NB4 (cell line): ENCODE measurements at places on chromosomes 7 and 10.

DNA sequence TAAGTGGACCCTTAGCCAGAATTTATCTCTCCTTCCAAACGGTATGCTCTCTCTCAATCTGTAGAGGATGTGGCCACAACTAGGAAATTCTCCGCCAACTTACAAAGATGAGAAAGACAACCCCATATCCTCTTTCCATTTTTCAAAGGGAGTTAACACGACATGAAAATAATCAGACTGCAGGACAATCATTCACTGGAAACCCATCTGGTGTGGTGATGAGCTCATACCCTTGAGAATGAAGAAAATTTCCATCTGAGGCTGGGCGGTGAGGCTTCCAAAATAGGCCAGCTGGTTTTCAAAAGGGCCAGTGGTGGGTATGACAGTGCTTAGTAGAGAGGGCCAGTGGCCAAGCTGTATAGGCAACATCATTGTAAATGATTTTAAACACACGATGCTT lies 369.6 kb downstream of the FRMD4A start:
- no peak for DNase-seq

DNA sequence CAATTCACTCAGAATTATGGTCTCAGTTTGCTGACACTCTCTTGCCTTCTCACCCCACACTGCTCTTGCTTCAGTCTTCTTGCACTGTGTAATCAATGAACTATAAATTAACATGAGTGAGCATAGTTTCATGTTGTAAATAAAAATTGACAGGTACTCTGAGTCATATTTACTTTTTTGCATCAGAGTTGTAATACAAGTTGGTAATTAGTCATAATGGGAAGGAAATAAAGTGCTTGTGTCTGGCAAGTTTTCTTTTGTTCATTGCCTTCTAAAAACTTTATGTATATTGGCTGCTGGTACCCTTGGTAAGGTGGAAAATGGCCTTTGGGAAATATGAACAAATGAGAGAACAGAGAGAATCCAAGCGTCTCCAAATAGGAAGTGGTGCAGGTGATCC lies 169.3 kb upstream of the MAGI2 start:
- no peak for DNase-seq

GRCh38 chr10:5981529-5981928 lies 4.2 kb upstream of the IL15RA start:
- DNase-seq: no peak

GRCh38 chr10:132393695-132394181 lies 3.3 kb upstream of the PWWP2B start:
- DNase-seq: peak; percentile 86

DNA sequence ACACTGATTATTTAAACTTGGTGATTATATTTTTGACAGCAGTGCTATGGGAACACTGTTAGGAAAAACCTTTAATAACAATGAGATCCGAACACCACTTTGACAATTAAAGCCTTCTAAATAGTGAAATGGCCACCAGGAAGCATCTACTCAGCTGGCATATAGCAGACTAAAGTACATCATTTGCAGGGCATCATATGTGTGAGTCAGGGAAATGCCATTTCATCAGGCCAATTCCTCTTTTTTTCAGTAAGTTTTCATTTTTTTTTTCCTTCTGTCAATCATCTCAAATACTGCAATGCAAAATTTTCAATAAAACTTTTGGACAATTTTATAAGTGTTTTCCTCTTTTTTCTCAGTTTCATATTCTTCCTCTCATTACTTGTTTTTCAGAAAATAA lies 521.4 kb upstream of the SEMA3D start:
- peak; percentile 7 for DNase-seq

- no peak for DNase-seq
These were observed 1.1 kb upstream of the BNIP3 start for GRCh38 chr10:131982796-131983195.

DNA sequence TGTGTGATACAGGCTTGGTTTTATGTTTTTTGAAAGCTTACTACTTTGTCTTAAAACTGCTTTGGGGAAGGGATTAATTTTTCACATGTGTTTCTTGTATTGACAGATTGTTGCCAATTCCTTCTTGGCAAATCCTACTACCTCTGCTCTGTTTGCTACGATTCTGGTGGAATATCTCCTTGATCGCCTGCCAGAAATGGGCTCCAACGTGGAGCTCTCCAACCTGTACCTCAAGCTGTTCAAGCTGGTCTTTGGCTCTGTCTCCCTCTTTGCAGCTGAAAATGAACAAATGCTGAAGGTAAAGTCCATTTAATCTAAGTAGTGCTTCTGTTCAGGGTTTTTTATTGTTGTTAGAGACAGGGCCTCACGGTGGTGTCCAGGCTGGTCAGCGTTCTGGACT lies 33.6 kb downstream of the TRRAP start:
- no peak for DNase-seq

GRCh38 chr7:21317966-21318915 lies 109.6 kb upstream of the SP4 start:
- DNase-seq: no peak

DNA sequence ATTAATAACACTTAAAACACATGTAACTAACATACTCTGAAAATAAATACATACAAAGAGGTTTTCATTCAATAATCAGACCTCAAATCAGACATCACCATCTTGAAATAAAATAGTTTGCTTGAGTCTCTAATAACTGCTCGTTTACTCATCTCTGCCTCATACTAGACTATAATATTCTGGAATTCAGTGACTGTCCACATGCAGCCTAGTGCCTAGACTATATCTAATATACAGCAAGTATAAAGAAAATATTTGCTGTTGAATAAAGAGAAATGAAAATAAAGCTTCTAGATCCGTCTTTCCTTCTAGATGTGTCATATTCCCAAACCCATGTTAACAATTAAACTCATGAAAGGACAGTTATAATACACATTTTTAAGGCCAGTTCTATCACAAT lies 236.3 kb upstream of the LRRN3 start:
- DNase-seq: no peak

DNA sequence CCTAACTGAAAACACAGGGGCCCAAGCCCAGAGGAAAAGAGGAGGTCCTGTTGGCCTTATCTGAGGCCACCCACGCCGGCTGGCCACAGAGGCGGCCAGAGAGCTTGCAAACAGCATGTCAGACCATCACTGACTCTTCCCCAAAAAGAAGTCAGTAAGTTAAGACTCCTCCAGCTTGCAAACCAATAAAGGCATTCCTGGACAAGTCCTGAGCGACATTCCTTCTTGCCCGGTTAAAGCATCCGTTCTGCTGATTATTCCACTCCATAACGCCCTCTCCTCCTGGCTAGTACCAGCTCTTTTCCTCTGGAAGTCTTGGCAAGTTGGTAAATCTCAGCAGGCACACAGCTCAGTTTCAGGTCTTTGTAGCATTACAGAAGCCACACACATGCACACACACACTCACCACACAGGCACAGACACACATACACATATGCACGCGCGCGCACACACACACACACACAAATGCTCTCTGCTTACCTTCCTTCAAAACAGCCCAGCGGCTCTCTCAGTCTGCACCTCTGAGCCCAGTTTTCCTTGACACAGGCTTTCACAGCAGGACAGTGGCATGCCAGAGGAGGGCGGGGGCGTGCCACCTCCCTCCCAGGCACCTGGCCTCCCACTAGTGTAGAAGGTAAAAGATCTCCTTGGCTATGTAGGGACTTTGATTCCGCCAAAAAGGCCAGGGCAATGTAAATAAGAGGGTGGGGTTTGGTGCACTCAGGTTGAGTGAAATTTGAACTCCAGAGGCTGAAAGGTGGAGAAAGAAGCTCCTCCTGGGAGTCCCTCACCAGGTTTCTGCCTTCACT lies 201.4 kb downstream of the TNS3 start:
- DNase-seq: no peak

DNA sequence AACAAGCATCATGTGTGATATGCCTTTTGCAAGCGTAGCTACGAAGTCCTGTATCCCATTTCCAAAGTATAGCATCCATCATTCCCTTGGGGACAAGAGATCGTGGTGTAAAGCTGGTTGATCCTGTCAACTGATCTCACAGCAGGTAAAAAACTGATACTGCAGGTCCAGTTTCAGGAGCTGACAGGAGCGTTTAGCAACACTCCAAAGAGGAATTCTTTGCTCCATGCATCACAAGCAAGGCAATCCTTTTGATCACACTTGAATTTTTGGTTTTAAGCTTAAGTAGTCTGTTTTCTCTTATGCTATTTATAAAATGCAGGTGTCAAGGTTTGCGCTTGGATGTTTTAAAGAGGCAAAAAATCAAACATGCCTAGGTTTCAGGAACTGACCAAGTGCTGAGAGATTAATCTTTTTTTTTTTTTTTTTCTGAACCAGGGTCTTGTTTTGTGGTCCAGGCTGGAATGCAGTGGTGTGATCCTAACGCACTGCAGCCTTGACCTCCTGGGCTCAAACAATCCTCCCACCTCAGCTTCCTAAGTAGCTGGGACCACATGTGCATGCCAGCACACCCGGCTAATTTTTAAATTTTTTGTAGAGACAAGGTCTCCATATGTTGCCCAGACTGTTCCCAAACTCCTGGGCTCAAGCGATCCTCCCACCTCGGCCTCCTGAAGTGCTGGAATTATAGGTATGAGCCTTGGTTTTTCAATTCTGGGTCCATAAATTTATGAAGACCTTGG lies 1.8 kb upstream of the ZDHHC4 start:
- no peak for DNase-seq

DNA sequence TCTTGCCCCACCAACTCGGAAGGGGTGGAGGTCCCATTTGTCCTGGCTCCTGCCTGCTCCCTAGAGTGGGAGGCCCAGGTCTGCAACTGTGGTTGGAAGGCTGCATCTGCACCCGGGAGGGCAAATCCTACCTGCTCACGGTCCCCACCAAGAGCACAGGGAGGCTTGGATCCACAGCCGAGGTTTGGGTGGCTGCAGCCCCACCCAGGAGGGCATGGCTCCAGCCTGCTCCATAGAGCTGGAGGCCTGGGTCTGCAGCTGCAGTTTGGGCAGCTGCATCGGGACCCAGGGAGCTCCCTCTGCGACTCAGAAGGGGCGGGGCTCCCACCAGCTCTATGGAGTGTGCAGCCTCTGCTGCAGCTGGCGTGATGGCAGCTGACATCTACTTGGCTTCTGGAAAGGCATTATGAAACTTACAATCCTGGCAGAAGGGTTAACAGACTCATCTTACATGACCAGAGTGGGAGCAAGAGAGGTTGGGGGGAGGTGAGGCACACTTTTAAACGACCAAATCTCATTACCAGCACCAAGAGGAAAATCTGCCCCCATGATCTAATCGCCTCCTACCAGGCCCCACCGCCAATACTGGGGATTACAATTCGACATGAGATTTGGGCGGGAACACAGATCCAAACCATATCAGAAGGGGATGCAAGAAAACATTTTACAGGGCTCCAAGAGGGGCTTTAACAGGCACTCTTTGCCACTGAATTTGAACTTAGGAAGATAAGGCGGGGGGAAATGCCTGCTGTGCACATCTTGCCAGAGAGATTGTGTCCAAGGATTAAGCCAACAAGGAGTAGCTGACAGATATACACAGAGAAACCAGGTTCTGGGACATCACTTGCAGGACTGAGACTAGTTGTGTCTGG lies 8.2 kb upstream of the BLVRA start:
- DNase-seq: peak; percentile 39

DNA sequence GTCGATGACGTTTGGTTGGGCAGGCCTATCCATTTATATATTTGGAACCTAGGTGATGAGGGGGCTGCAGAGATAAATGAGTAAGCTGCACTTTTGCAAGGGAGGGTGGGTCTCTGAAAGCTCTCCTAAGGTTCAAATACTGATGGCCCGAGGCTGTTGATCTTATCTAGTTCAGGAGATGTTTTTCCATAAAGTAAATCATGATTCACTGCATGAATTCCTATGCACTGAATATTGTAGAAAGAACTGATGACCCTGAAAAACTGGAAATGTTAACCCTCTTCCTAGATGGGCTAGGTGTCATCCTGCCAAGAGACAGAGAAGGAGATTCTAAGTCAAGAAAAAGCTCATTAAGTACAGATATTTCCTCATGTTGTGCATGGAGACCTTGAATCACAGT lies 459.9 kb downstream of the PLXNA4 start:
- DNase-seq: no peak

DNA sequence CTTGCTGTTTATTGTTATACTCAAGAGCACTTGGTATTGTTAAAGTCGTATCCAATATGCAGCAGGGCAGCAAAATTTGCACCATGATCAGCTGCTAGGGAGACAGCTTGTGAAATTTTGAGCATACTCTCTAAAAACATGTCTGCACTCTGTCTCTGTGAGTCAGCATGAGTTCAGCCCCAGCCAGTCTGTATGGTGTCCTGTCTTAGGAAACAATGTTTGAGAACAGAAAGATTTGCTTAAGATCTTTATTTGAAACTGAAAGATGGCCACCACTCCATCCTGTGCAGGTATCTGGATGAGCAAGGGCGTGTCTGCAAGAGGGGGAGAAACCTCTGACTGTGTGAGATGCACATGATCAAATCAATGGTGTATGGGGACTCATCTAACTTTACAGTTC lies 97.1 kb downstream of the GNAI1 start:
- no peak for DNase-seq

- DNase-seq: peak; percentile 82
These were observed 180.5 kb upstream of the PRSS58 start for GRCh38 chr7:142438235-142438922.

GRCh38 chr10:97016728-97017473 lies 168.9 kb downstream of the SLIT1 start:
- DNase-seq: peak; percentile 30

GRCh38 chr7:99108613-99109012 lies 35.3 kb downstream of the SMURF1 start:
- DNase-seq: no peak

- DNase-seq: no peak
These were observed 5.0 kb upstream of the HOXA13 start for GRCh38 chr7:27204851-27205322.

- no peak for DNase-seq
These were observed 51.3 kb upstream of the FRMD4A start for GRCh38 chr10:14382022-14382421.

DNA sequence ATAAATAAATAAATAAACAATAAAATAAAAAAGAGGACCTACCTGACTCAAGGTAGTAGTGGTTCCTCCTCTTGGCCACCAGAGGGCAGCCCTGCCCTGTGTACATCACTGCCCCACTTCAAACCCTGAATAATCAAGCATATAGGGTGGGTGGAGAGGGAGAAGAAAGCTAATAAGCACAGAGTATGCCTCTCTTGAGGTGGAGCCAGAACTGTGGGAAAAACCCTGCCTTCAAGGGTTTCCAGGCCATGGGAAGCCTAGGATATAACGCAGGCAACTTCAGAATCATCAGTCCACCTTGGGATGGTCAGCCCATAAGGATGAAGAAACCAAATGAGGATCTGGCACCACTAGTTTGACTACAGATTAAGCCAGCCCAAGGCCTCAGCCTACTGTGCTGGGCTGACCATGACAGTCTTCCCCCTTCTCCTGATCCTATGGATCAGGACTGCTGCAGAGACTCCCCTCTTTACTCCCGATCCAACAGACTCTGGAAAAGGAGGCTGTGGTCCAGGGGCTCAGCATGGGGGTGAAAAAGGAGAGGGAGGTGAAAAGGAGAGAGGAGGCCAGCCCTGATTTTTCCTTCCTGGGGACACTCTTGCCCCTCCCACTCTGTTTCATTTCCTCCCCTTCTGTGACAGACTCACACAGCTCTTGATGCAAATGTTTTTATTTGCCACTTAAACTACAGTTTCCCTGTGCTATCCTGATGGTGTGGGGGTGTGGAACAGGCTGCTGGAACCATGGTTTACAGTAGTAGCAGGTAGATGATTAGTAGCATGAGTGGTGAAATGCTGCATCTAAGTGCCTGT lies 10.1 kb downstream of the AVPI1 start:
- DNase-seq: peak; percentile 74

- DNase-seq: no peak
These were observed 62.4 kb upstream of the SDK1 start for GRCh38 chr7:3238525-3239210.

GRCh38 chr10:91925022-91925320 lies 1.4 kb downstream of the BTAF1 start:
- DNase-seq: peak; percentile 46

GRCh38 chr7:20741801-20742200 lies 44.9 kb downstream of the SP8 start:
- no peak for DNase-seq
